Bronchial epithelial cell (primary cell): ENCODE measurements at places on chromosomes 1 and 21. TPM values are rescaled to one million over a fixed set of nuclear protein-coding genes. Genes with fewer than 3 reads are reported as not detected.

- DNase-seq, result no peak
Measured at GRCh38 chr1:229972600-229973296, 94.3 kb upstream of the GALNT2 start.

DNA sequence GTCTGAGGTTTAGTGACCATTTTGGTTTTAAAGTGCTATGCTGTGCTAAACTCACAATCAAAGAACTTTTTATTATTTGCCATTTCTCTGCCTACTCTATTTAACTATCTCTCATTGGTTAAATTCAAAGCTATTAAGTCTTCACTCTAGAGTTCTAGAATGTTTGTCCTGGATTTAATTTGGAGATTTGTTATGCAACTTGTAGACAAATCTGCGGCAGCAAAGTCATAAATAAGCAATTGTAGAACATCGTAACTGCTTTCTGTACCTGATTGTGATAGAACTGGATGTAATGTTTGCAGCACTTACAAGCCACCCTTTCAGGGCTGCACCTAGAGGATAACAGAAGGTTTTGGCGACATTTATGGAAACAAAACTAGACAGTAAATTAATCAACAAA is 566.5 kb upstream of the ADGRL2 start:
- no peak for DNase-seq

- peak; percentile 67 for DNase-seq
Measured at GRCh38 chr1:217535601-217536377, 95.1 kb downstream of the GPATCH2 start.

The BLACAT1 gene
- total RNA-seq, result 0.77 and 0.79 TPM in 2 replicates

GRCh38 chr1:155196893-155197638 is 10.6 kb downstream of the THBS3 start:
- DNase-seq, result no peak

DNA sequence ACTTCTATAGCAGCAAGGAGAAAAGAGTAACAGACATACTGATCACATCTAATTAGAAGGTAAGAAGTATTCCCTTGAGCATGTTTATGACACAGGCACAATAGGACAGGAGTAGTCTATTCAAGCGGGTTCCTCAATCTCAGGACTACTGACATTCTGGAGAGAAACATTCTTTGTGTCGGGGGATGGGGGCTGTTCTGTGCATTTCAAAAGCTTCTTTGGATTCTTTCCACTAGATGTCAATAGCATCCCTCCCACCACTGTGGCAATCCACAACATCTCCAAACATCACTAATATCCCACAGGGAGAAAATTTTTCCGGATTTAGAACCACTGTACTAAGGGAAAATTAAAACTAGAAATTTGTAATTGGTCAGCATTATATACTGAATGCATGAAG is 56.9 kb downstream of the ADAMTS5 start:
- DNase-seq, result no peak

DNA sequence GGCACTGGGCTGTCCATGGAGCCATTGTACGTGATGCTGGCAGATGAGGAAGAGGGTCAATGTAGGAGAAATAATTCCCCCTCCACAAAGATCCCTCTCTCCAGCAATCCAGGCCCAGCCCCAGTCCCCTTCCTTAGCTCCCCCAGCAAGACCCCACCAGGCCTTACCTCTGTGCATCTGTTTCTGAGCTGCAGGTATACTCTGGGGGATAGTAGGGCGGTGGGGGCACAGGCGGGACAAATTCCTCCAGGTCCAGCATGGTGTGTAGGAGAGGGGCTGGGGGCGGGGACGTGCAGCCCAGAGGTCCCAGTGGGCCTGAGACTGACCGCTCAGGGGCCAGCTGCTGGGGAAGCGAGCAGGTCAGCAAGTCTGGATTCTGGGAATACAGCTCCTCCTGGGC is 3.7 kb downstream of the ENTREP3 start:
- DNase-seq, result no peak

GRCh38 chr1:178055093-178055492 is 38.8 kb upstream of the RASAL2 start:
- DNase-seq, result peak; percentile 40

The LAMC2 gene
- total RNA-seq, result 1,014 and 1,840 TPM in 2 replicates

The FAM131C gene
- total RNA-seq, result 0.53 and 0.77 TPM in 2 replicates

The JAM2 gene
- under 0.01 TPM in 1 of 2 replicates, not detected in the other for total RNA-seq

- peak; percentile 44 for DNase-seq
Measured at GRCh38 chr1:28243685-28244311, 7.9 kb downstream of the ATP5IF1 start.

- no peak for DNase-seq
Measured at GRCh38 chr1:218851586-218851985, 322.1 kb upstream of the LYPLAL1 start.

The ZMYND12 gene
- 0.26 and 0.90 TPM in 2 replicates for total RNA-seq

The PGLYRP4 gene
- 2.0 TPM in 1 of 2 replicates, not detected in the other for total RNA-seq

- DNase-seq, result peak; percentile 45
Measured at GRCh38 chr1:203170625-203171330, 4.8 kb downstream of the MYBPH start.

GRCh38 chr1:56531624-56532349 is 47.6 kb downstream of the PLPP3 start:
- no peak for DNase-seq
